ENCODE measurements at places on chromosomes 4 and X.

DNA sequence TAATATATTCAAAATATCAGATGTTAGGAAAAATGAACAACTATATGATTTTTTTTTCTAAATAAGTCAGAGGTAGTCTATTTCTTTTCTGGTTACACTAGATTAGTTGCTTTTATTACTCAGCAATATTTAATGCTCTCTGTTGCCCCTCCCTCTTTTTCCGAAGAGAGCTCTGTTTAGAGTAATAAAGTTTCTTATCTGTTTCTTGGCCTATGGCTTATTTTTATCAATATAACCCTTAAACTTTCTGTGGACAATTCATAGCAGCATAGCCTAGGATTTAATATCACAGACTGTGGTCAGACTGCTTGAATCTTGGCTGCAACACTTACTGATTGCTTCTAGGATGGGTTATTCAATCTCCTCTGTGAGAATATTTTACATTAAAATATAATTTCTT lies 2315.4 kb upstream of the AGA start:
- no peak for DNase-seq

- no peak for DNase-seq
Measured at GRCh38 chr4:76950052-76950955, 752 bp downstream of the SEPTIN11 start.

- DNase-seq: no peak
Measured at GRCh38 chrX:1914606-1915365, 299.9 kb downstream of the ASMT start.

DNA sequence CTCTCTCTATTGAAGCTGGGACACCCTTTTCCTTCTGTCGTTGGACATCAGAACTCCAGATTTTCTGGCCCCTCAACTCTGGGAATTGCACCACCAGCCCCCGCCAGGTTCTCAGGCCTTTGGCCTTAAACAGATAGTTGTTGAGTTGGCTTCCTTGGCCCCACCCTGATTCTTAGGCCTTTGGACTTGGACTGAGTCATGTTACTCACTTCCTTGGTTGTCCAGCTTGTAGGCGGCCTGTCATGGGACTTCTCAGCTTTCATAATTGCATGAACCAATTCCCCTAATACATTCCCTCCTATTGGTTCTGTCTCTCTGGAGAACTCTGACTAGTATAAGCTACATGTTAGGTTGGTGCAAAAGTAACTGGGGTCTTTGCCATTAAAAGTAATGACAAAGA lies 195.7 kb downstream of the GPAT3 start:
- no peak for DNase-seq

GRCh38 chr4:159266981-159267868 lies 164.3 kb downstream of the RAPGEF2 start:
- no peak for DNase-seq

DNA sequence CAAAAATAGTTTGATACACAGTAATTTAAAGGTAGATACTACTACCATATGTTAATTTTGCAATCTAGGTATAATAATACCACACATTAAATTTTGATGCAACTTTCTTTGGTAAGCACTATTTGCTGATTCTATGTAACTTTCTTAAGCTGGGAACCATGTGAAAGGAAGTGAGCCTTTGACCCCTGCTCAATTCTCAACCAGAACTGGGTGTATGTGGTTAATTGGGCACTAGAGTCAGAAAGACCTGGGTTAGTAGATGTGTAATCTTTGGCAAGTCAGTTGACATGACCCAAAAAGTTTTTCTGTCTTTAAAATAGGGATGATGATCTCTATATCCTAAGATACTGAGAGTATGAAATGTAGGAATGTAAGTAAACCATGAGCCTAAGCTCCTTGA lies 22.4 kb downstream of the TLR2 start:
- no peak for DNase-seq

DNA sequence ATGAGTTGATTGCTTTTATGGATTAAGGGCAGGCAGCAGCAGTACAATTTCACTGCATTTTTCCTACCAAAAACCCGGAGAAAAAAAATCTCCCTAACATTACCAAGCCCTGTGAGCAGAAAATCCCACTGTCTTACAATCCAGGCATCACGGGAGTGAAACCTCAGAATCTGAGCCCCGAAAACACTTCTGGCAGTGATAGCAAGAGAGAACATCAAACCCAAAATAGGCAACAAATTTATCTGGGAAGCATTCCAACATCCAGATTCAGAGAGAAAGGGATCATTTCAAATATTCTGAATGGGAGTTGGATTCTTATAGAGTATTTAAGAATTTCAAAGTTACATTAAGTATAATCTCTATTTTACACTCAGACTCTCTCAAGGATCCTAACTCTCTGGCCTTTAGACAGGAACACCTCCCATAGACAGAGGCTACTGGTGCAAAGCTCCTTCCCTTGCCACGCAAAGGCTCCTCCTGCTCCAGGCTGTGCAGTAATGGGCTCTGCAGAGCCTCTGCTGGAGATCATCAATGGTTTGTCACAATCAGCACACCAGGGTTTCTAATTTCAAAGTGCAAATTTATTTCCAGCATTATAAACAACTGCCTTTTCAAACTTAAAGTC lies 256.9 kb downstream of the PARM1 start:
- no peak for DNase-seq

DNA sequence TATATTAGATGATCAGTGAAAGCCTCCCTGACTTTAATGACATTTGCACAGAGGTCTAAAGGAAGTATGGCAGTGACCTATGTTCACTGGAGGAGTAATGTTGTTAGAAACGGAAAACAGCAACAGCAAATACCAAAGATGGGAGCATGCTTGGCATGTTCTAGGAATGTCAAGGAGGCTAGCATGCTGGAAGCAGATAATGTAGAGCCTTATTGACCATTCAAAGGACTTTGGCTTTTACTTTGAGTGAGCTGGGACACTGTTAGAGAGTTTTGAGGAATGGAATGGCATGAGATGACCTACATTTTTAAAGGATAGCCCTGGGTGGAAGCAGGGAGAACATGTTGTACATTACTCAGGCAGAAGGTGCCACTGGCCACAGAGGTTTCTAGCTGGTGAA lies 6.0 kb downstream of the RPA4 start:
- no peak for DNase-seq

- no peak for DNase-seq
Measured at GRCh38 chr4:34724491-34724890, 1519.8 kb downstream of the ARAP2 start.

DNA sequence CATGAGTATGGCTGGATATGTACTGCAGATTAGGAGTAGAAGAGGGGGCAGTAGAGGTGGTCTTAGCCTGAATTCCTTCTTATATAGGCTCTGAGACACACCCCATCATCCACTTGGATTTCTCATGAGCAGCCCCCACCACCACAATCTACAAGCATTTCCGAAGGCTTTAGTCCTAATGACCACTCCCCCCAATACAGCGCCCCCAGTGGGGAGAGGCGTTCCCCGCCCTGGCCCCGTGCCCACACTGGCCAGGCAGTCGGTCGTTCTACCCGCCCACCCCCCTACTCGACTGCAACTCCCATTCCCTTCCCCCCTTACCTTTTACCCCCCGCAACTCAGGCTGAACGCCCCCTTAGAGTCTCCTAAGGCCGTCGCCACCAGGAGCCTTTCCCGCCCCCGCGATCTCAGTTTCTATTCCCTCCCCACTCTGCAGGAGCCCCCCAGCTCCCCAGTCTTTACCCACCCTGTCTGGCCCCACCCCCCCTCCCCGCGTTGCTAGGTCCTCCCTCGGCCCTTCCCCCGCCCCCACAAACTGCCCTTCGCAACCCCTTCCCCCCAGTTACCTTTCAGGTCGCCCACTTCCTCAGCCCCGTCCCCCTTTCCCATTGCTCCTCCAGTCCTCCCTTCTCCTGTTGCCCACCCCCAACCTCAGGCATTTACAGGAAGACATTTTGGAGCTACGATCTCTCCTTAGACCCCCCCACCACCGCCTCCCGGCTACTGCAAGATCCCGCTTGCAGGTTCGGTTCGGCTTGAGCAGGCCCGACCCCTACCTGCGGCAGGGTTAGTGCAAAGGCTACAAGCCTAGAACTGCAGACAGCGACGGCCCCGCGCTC lies 468 bp downstream of the ZMYM3 start:
- DNase-seq: no peak

GRCh38 chrX:131862321-131862720 lies 160.8 kb upstream of the STK26 start:
- DNase-seq: no peak
